ENCODE measurements at places on chromosomes 5 and 9.
A peak's percentile ranks its signal among the peaks of the same experiment; 100 is the strongest.

GRCh38 chr9:93606187-93606586 lies 29.8 kb downstream of the PHF2 start:
- DNase-seq = no peak

DNA sequence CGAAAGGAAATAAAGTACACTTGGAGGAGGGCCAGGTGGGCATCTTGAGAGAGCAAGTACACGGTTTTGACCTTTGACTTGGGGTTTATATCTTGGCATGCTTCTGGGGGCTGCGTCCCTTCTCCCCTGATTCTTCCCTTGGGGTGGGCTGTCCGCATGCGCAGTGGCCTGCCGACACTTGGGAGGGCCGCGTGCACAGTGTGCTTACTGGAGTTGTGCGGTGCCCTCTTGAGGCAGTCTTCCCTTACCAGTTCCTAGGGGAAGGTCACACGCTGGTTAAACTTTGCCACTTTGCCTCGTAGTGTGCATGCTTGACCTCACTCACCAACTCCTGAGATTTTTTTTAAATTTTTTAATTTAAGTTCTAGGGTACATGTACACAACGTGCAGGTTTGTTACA lies 4.3 kb upstream of the CLPTM1L start:
- DNase-seq = peak; percentile 15

DNA sequence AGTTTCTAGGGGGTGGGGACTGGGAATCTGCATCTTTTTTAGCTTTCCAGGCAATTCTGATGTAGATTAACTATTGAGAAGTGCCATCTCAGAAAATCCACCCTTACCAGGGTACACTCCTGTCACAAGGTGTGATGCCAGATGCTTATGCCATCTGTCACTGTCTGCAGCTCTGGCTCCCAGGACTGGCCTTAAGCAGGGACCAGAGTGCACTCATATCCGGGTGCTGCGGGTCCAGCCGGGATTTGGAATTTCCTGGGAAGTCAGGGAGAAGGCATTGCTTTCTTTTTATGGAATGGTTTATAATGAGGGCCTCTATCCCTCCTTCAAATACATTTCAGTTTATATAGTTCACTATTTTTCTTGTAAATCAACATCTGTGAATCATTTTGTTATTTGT lies 92.6 kb downstream of the TMEM174 start:
- DNase-seq = no peak

- DNase-seq = peak; percentile 79
Observed at GRCh38 chr9:16726718-16727451, 143.6 kb downstream of the BNC2 start.

GRCh38 chr9:90037146-90037797 lies 432.5 kb downstream of the GADD45G start:
- no peak for DNase-seq

DNA sequence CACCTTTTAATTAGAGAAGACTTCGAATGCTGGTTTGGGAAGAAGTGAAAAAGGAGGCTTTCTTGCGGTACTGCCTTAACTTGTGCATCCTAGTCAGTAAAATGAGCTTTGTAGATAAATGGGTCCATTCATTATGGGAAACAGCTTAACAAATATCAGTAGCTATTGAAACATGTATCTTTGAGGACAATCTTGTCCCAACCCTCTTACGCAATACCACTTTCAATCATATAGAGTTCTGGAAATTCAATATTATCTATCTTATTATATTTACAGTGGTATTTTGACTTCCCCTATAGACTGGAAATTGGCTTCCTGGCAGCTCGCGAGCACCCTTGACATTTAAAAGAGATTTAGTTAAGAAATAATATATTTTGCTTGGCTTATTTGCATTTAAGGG lies 565.8 kb upstream of the NUDT12 start:
- DNase-seq = no peak

- no peak for DNase-seq
Observed at GRCh38 chr5:90878549-90879196, 320.1 kb downstream of the ADGRV1 start.

DNA sequence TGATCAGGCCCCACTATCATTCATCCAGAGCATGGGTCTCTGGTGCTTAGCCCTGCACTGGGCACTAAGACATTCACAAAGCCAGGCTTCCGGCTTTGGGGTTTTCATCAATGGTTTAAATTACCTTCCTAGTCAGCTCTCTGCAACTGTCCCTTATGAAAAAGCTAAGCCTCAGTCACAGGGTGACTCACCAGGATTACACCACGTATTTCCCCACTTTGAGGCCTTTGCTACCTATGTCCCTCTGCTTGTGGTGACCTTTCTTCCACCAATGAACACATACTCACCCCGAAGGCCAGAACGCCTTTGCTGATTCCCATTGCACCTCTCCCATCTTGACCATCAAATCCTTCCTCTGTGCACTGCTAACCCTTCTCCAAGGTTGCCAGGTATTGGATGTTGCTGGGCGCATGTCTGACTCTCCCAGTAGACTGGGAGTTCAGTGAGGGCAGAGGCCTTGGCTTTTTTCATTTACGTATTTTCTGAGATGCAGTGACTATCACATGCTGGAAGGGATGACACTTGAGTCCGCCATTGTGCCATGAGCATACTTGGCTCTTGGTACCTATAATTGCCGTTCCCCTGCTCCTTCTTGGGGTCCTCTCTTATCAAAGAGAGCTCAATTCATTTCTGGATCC lies 58.7 kb upstream of the TNFSF8 start:
- no peak for DNase-seq

DNA sequence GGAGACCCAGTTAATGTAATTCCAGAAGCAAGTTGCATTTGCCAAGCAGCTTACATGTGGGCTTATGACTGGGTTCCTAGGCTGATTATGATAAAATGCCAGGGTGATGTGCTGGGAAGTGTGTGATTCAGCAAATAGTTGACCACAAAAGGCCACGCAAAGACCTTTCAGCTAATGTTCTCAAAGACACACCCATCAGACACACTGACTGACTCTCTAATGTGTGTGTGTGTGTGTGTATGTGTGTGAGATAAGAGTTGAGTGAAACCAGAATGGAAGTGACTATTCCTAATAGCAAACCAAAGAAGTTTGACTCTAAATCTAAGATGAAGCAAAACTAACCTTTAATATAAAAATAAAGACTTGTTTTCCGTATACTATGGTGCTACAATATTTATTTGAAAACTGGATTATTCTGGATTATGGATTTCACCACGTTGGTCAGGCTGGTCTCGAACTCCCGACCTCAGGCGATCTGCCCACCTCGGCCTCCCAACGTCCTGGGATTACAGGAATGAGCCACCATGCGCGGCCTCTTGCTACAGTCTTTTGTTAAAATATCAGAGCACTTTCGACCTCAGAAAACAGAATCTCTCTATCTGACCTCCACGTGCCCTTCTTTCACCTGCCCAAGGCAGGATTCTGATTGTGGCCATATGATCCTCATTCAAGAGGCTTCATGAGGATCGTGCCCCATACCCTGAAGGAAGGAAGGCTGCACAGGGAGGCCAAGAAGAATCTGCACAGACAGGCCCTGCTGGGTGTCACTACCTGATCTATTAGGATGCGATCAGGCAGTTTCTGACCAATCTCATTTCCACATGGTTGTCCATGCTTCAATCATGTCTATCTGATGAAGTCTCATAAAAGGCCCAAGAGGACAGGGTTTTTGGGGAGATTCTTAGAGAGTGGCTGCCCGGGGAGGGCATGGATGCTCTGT lies 75.6 kb downstream of the USP20 start:
- no peak for DNase-seq

GRCh38 chr5:138527170-138527569 lies 15.9 kb downstream of the ETF1 start:
- no peak for DNase-seq

DNA sequence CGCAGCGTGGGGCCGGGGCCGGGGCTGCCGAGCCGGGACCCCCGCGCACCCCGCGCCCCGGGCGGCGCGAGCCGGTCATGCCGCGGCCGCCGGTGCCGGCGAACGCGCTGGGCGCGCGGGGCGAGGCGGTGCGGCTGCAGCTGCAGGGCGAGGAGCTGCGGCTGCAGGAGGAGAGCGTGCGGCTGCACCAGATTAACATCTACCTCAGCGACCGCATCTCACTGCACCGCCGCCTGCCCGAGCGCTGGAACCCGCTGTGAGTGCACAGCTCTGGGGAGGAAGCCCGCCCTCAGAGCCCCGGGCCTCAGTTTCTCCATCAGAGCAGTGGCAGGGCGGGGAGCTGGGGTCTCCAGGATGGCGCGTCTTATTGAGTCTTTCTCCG lies 335 bp downstream of the GALNT12 start:
- DNase-seq = no peak

DNA sequence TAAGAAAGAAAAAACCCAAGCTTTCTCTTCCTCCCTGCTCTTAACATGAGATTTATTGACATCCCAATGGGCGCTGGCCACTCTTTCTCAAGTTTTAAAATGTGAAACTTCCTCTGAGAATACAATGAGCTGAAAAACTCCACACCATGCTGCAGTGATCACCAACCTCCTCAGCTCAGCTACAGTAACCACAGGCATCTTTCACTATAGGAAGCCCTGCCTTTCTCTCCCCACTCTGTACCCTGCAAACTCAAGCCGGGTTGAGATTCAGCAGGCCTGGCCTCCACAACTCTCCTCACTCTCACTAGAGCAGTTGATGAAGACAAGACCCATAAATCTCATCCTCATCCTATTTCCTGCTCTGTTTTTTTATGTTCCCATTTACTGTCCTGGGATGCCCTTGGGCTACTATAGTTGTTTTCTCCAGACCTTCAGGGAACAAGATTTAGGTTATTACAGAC lies 48.3 kb downstream of the SH3TC2 start:
- no peak for DNase-seq

DNA sequence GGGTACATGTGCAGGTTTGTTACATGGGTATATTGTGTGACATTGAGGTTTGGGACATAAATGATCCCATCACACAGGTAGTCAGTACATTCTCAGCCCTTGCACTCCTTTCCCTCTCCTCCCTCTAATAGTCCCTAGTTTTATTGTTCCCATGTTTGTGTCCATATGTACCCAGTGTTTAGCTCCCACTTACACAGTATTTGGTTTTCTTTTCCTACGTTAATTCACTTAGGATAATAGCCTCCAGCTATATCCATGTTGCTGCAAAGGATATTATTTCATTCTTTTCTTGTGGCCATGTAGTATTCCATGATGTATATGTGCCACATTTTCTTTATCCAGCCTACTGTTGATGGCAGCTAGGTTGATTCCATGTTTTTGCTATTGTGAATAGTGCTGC lies 27.4 kb downstream of the CNOT6 start:
- no peak for DNase-seq

DNA sequence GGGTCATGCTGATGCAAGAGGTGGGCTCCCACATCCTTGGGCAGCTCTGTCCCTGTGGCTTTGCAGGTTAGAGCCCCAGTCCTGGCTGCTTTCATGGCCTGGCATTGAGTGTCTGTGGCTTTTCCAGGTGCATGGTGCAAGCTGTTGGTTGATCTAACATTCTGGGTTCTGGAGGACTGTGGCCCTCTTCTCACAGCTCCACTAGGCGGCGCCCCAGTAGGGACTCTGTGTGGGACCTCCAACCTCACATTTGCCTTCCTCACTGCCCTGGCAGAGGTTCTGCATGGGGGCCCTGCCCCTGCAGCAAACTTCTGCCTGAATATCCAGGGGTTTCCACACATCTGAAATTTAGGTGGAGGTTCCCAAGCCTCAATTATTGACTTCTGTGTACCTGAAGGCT lies 150.1 kb downstream of the NNT start:
- no peak for DNase-seq

- DNase-seq = no peak
Observed at GRCh38 chr5:52419357-52419756, 368.4 kb upstream of the ITGA1 start.

DNA sequence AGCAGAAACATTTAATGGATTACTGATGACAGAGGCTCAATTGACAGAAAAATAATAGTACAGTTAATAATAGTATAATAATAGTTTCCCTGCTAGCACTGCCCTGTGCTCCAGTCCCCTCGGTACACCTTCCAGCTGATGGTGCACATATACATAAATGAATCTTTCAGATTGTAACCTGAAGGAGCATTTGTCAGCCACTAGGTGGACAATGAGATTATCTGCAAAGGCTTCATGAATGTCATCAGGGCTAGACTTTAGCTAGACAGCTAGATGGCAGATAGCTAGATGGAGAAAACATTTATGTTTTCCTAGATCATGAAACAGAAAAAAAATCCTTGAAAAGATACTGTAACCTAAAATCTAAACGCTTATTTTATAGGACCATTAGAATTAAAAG lies 304.4 kb upstream of the SMC2 start:
- peak; percentile 5 for DNase-seq

GRCh38 chr5:10563110-10563944 lies 543 bp upstream of the ANKRD33B start:
- no peak for DNase-seq

DNA sequence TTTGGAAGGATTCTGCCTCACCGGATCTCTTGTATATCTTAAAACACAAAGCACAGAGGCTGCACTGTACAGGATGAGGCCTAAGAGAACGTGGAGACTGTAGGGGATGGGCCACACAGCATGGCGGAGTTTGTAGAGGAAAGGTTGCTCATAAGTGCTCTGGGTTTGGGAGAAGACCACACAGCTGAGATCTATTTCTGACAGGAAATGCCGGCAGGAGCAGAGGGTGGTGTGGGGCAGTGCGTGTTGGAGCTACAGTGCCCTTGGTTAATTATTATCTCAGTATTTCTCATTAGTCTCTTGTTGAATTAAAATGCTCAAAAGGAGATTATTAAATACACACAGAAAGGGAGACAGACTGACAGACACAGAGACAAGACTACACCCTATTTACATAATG lies 9.6 kb downstream of the PALM2AKAP2 start:
- no peak for DNase-seq

DNA sequence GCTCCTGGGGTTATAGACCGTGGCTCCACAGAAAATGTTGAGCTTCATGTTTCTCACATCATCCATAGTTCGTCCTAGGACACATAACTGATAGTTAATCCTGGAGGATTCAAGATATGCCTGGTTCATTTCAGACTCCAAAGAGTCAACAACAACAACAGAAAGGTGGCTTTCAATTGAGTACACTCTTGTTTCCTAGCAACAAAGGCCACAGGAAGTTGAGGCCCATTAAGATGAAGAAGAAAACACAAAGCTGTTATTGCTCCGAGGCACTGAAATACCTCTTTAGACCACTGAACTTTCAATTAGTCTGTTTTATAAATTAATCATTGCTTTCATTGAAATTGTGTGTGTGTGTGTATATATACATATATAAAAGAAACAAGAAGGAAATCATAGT lies 154.5 kb downstream of the YIPF5 start:
- peak; percentile 6 for DNase-seq

- no peak for DNase-seq
Observed at GRCh38 chr5:59588922-59589321, 304.6 kb downstream of the PDE4D start.

DNA sequence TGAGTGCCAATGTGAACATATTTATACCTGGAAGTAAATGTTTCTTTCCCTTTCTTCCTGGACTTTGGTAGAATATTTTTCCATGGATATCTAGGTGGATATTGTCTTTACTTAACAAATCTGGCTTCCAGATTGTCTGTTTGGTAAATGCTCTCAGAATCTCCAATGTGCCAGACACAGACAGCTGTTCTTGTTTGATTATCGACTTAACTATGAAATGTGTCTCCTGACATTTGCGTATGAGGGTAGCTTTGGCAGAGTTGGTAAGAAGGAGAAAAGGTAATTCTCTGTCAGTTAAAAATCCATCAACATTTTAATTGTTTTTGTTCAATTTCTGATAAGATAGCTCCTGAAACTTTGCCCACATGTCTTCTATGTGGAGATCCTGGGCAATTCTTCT lies 196.4 kb upstream of the NUDT12 start:
- DNase-seq = no peak

GRCh38 chr9:109092051-109092580 lies 27.6 kb downstream of the TMEM245 start:
- no peak for DNase-seq
